ENCODE measurements at places on chromosomes 7 and 10.

DNA sequence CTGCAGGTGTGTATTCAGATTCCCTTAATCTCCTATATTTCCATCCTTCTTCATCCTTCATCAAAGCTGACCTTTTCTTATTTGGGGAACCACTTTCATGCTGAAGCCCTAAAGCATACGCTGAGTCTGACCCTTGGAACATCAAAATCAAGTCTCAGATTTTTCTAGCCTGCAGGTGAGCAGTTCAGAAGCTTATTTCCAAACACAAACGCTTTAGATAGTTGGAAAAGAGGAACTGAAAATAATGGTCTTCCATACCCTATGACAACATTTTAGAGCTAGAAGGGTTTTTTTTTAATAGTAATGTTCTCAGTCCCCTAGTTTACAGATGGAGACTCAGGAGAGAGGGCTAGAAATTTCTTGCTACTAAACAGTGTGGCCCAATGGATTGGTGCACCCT lies 1.6 kb upstream of the AGK start:
- no peak for DNase-seq

DNA sequence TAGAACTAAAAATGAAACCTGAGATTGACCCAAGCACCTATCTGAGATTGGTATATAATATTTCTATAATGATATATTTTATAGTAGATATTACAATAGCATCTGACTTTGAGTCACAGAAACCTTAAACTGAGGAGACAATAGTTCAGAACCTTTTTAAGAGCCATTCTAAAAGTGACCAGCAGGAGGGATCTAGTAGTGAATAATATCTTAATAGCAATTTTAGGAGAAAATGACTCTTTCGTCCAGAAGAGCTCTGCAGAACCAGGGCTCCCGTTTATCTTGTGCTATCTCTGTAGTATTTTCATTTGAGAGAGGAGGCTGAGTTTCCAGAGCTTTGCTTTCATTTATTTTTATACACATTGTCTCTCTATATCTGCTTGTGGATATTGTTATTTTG lies 68.1 kb downstream of the PODXL start:
- DNase-seq: no peak

DNA sequence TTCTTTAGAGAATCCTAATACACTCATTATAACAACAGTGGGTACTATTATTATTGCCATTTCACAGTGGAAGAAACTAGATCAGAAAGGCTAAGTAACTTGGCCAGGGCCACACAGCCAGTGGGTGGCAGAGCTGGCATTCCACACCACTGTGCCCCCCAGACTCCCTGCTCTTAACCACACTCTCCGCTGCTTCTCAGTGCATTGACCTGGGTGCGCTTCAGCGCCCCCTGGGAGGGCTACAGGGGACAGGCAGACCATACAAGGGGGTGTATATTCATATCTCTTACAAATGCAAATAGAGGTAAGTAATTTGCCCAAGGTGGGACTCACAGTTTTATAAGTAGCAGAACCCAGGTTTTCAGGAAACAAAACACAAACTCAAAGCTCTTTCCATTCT lies 77.0 kb upstream of the NMT2 start:
- no peak for DNase-seq

GRCh38 chr7:139999516-139999915 lies 63.2 kb downstream of the PARP12 start:
- no peak for DNase-seq

- DNase-seq: no peak
Measured at GRCh38 chr7:71846160-71846559, 566.0 kb downstream of the CALN1 start.

- no peak for DNase-seq
Measured at GRCh38 chr7:151918510-151918843, 37.8 kb upstream of the GALNTL5 start.

DNA sequence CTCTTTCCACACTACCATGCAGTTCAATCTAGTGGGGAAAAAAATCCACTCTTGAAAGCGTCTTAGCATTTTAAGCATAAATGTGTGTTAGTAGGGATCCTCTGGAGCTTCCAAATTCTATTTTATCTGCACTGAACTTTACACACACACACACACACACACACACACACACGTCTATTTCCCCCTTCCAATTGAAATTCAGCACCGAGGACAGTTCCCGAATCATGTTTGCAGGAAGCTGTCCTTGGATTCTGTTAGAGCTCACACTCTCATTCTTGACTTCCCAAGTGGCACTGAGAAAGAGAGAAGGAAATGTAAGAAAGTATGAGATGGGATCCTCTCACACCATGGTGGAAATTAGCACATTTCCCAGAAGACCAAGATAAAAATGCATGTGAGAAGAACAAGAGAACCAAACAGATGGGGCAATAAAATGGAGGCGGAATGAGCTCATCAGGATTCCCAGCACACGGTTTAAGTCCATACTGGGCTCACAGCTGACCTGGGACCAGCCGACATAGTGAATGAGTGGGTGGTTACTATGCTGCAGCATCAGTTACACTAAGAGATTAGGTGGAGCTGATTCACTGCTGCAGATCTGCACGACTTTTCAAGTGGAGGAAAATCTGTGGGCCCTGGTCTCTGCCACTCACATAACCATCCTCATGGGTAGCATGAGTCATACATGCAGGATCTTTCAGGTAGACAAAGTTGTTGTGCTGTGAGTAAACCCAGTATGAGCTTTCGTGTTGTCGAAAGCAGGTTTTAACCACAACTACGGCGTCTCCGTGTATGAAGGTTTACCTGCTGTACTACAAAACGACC lies 3.3 kb upstream of the NPTX2 start:
- no peak for DNase-seq

DNA sequence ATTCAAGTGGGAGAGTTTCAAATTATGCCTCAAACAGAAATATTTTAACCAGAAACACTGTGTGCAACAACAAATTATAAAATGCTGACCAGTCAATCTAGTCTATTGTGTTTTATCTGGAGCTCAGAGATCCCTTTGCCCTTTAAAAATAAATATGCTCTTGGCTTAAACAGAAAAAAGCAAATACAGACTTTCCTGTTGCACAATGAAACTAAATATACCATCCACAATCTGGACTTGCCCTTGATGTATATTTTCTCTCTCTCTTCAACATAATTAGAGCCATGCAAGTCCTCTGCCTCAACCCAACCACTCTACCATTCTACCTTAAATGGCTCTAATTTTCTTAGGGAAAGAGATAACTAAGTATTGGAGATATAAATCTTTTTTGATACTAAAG lies 34.9 kb downstream of the ASAH2 start:
- no peak for DNase-seq

GRCh38 chr10:33979195-33979594 lies 644.7 kb upstream of the NRP1 start:
- DNase-seq: no peak

GRCh38 chr10:76451911-76452310 lies 1020.5 kb downstream of the LRMDA start:
- DNase-seq: no peak
